LHCN-M2 (cell line): ENCODE measurements at places on chromosomes 7 and 10. TPM values are rescaled to one million over a fixed set of nuclear protein-coding genes. Genes with fewer than 3 reads are reported as not detected.

Gene PNLIP
- 0.13 and 0.34 TPM in 2 replicates for total RNA-seq

Gene THSD7A
- total RNA-seq = under 0.01 TPM in 2 replicates

Gene KCP
- 0.13 TPM in 1 of 2 replicates, not detected in the other for total RNA-seq

- no peak for DNase-seq
Measured at GRCh38 chr7:15682111-15682510, 4.4 kb downstream of the MEOX2 start.

DNA sequence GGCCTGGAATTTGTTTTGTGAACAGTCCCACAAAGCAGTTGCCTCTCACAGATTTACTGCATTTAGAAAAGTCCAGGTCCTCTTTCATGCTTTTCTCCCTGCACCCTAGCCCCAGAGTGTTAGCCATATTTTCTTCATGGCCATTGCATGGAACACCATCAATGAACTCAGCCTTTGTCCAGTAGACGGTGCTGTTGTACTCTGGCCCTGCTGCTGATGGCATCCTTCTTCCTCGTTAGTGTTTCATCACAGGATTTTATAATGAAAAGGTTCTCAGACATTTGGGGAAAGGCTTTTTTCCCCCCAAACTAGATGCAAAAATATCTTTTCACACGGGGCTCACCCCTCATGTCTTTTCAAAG lies 93.0 kb upstream of the SLC25A13 start:
- peak; percentile 56 for DNase-seq

DNA sequence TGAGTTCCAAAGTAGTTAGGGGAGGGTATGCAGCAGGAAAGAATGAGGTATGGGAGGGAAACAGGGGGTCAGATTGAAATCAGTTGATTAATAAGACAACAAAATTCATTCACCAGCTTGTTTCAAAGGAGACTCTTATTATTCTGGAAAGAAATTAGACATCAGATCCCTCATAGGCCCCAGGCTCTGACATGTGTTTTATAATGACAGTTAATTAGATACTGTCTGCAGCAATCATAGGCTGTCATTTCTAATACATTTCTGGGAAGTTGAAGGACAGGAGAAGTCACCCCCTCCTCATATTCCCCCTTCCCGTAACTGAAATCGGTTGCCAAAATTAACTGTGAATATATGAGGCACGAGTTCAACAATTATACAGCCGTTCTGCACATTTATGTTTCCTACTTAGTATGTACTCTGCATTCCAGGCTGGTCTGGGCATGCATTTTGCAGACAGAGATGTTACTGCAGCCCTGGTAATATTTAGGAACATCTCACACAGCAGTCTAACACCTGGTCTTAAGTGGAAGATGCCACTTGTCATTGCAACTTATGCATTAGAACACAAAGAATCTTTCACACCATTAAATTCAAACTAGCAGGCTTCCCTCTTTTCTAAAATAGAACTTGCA lies 355.2 kb upstream of the LRGUK start:
- no peak for DNase-seq

GRCh38 chr7:1271046-1271445 lies 38.4 kb downstream of the UNCX start:
- DNase-seq = no peak

GRCh38 chr10:124300735-124301134 lies 118.0 kb downstream of the OAT start:
- DNase-seq = no peak

- DNase-seq = no peak
Measured at GRCh38 chr7:360454-361100, 70.6 kb downstream of the FOXL3 start.

DNA sequence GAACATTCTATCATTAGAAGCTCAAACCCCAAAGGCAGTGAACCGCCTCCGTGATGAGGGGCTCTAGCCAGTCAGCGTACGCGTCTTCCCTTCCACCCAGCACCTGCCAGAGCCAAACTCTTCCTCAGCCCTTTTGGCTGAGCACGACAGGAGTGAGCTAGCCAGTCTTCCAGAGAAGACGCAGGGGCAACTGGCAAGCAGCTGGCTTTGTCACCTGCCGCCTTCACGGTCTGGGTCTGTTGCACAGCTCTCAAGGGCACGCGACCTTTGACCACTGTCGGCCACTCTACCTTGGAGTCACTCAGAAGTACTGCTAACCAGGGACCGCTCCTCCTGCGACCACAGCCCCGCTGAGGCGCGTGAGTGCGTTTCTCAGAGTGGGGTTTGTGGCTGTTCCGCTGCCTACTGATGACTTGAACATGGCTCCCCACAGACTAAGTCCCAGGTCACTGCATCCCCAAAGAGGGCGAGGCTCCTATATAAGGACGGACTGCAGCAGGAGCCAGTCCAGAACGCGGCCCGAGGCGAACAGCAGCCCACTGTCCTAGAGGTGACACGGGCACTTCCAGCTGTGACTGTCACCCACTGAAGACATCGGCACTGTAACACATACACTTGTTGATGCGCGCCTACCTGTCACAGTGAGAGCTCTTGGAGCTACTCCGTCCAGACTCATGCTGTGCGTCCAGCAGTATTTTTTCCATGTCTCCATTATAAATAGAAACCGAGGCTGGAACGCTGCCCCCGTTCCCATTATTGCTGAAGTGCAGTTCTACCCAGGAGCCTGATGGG lies 8.4 kb downstream of the BNIP3 start:
- DNase-seq = no peak

GRCh38 chr10:50472914-50473313 lies 150.8 kb downstream of the SGMS1 start:
- DNase-seq = no peak
